ENCODE measurements at places on chromosomes 1 and 21.

- DNase-seq = no peak
Measured at GRCh38 chr1:24299901-24300300, 19.3 kb upstream of the GRHL3 start.

DNA sequence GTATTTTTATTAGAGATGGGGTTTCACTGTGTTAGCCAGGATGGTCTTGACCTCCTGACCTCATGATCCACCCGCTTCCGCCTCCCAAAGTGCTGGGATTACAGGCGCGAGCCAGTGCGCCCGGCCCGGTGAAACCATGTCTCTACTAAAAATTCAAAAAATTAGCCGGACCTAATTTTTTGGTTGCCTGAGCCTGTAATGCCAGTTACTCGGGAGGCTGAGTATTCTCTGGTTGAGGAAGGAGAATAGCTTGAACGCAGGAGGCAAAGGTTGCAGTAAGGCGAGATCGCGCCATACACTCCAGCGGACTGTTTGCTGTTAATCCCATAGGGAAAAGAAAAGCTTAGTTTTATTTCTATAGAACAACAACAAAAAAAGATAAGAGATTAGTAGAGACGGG lies 29.9 kb upstream of the HJV start:
- DNase-seq = no peak

- DNase-seq = no peak
Measured at GRCh38 chr1:53703174-53703573, 35.8 kb downstream of the GLIS1 start.

GRCh38 chr1:223707256-223708000 lies 4.9 kb upstream of the CAPN2 start:
- DNase-seq = no peak

DNA sequence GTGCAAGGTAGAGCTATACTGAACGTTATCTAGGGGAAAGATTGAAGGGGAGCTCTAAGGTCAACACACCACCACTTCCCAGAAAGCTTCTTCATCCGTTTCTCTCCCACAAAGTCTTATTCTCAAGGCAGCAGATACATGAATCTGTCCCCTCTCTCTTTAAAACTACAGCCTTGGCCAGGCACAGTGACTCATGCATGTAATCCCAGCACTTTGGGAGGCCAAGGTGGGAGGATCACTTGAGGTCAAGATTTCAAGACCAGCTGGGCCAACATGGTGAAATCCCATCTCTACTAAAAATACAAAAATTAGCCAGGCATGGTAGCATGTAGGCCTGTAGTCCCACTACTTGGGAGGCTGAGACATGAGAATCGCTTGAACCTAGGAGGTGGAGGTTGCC lies 8.1 kb downstream of the CYP4X1 start:
- no peak for DNase-seq

- no peak for DNase-seq
Measured at GRCh38 chr1:109294481-109294880, 11.5 kb upstream of the PSRC1 start.

GRCh38 chr1:153745417-153745816 lies 17.6 kb downstream of the INTS3 start:
- no peak for DNase-seq

DNA sequence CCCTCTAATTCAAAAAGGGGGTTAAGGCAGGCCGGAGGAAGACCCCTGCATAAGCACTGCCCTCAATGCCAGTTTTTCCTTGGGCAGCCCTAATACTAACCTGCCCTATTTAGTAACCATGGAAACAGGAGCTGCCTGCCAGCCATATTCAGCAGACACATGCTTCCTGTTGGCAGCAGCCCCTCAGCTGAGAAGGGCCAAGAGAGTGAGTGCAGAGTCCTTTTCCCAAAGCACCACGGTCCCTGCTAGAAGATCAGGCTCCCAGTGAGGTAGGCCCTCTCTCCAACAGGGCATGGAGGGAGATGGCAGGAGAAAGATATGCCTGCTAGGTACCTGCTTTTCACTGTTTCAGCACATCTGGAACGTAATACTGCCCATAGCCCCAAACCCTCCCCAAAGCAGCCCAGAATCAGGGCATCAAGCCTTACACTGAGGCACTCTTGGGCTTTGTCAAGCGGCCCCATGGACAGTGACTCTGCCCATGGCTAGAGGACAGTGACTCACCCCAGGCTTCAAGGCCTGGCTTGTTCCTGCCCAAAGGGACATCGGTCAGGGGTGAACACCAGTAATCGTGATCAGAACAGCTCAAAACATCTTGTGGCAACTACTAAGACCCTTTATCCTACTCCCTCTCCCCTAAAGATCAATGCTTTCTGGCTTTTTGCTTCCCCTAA lies 64.5 kb downstream of the BCAR3 start:
- DNase-seq = no peak

- no peak for DNase-seq
Measured at GRCh38 chr1:54995835-54996234, 2.9 kb upstream of the BSND start.

DNA sequence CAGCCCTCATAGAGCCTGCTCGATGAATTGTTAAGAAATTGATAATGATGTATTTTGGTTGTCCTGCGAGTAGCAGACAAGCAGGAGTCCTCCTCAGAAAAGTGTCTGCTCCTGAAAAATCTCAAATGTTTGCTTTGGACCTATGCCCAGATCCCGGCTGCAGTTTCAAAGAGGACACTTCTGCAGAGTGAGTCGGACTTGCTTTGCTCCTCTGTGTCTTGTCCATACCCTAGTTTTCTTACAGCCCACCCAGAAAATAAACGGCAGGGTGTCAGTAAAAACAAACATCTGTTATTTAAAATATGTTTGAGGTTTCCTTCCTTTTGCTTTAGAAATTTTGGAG lies 2.8 kb downstream of the S100A10 start:
- DNase-seq = no peak

- DNase-seq = no peak
Measured at GRCh38 chr1:22689505-22689904, 21.1 kb upstream of the EPHB2 start.

DNA sequence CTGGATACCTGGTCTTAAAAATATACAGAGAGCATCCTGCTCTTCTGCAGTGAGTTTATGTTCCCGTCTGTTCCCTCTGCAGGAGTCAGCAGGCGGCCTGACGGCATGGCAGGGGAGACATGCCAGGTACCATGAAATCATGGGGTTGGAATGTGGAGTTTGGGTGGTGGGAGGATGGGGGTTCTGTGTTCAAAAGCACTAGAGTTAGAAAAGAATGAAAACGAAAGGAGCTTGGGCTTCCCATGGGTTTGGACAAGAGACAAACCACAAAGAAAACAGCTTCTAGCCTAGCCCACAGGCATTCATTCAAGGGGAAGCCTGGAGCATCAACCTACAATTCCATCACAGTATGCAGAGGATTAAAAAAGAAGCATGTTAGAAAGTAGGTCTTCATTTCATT lies 59.9 kb downstream of the WARS2 start:
- no peak for DNase-seq

- no peak for DNase-seq
Measured at GRCh38 chr1:212926372-212926771, 24.0 kb upstream of the VASH2 start.

DNA sequence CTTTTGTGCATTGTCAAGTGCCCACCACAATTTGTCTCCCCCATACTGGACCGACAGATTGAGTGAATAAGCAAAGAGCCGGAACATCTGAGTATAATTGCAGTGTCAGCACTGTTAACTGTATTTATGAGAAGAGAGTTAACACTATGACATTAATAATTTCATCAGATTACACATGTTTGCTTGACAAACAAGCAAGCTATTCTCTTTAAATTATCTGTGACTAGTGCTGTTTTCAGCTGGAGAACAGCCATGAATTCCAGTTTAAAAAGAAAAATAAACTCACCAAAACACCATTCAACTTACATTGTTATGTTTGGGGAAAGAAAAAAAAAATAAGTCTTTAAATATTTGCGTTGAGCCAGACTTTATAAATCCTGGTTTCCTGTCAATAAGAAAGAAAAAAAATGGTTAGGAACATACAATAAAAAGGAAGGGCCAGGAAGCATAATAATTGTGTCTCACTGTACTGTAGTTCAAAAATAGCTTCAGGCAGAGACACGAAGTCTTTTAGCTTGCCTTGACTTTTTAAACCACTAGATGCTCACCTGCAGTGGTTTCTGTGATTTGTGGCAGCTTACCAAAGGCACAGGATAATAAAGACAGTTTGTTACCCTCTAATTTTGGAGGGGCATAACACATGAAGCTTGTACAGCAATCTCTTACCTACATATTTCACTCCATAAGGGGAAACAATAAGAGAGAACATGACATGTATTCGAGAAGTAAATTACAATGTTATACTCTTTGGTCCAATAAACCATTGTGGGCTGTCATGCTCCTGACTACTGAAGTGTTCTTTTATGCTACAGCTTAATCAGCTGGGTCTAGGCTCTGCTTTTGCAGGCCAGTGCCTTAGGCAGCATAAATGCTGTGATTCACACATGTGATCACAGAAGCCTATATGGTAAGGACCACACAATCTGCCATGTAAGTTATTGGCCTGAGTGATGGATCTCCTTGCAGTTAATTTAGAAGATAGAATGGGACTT lies 302.0 kb upstream of the ADGRL2 start:
- DNase-seq = no peak

DNA sequence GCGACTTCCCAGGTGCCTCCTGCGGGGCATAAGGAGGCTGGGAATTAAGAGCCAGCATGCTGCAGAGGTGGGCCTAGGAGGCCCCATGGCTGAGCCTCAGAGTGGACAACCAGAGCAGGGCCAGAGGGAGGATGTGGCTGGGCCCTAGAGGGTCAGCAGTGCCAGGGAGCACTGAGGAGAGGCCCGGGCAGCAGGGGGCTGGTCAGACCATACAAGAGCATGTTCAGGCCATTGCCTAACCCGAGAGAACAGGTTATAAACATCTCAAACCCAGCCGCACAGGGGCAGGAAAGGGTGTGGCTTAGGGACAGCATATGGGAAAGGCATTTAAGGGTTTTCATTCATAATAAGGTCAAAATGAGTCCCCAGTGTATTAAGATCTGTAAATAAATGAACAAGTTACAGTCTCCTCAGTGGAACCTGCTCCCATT lies 51.1 kb downstream of the IER5 start:
- no peak for DNase-seq

- no peak for DNase-seq
Measured at GRCh38 chr1:228109962-228110488, 926 bp upstream of the MRPL55 start.

DNA sequence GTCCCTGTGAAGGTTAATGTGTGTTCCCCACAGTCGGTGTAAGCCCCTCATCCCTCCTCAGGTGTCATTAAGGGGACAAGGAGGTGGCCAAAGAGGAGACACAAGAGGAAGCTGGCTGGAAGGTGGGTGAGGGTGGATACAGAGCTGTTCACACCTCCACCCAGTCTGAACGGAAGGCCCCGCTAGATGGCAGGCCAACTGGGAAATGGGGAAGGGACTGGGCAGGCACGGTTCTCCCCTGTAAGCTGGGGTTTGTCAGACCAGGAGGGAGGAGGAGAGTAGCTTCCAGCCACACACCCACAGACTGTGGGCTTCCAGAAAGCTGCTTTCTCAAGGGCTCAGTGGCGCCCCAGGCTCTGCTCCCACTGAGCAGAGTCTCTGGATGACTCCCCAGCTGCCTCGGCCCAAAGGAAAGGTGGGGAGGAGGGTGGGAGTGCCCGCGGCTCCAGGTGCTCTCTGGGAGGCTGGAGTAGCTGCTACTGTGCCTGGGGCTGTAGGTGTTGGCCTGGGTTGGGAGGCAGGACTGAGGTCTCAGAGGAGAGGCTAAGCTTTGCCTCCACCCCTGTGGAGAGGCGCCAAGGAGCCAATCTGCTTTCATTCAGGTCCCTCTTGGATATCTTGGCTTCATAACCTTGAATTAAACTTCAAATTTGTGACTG lies 41.2 kb downstream of the PCP4 start:
- no peak for DNase-seq

GRCh38 chr1:9211291-9211811 lies 23.2 kb upstream of the H6PD start:
- no peak for DNase-seq

DNA sequence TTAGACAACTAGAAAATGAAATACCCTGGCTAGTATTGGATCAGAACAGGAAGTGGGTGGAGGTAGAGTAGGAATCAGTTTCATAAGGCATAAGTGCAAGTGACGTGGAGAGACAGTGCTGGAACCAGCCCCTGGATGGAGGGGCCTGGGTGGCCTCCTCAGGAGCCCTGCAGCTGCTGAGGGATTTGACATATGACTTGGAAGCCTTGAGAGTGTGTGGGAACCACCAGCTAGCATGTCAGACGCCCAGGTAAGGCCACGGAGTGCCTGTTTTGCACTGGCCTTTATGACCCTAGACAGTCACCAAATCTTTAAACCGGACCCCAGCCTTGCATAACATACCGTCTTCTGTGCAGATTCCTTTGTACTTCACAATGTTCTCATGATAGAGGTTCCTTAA lies 94.4 kb downstream of the RAVER2 start:
- no peak for DNase-seq

GRCh38 chr1:205294175-205294917 lies 27.2 kb downstream of the NUAK2 start:
- no peak for DNase-seq

GRCh38 chr1:1094981-1095380 lies 20.9 kb upstream of the RNF223 start:
- DNase-seq = no peak

DNA sequence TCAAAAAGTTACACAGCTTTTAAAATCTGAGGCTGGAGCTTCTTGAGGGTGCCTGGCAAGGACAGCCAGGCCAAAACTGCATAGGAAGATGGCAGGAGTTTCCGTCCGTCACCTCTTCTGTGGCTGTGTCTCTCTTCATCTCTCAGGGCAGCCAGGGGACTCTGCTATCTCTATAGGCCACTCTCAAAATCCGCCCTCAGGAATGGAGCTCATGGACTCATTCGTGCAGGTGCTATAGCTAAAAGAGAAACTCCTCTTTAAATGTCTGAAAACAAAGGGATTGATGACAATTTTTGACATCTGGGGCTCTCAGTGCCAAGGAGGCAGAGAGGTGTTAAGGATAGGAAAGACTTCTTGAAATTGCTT lies 27.2 kb downstream of the OVAAL start:
- DNase-seq = no peak

- DNase-seq = no peak
Measured at GRCh38 chr21:44763050-44763378, 38.6 kb downstream of the UBE2G2 start.

- no peak for DNase-seq
Measured at GRCh38 chr1:165875604-165876003, 48.2 kb downstream of the UCK2 start.

DNA sequence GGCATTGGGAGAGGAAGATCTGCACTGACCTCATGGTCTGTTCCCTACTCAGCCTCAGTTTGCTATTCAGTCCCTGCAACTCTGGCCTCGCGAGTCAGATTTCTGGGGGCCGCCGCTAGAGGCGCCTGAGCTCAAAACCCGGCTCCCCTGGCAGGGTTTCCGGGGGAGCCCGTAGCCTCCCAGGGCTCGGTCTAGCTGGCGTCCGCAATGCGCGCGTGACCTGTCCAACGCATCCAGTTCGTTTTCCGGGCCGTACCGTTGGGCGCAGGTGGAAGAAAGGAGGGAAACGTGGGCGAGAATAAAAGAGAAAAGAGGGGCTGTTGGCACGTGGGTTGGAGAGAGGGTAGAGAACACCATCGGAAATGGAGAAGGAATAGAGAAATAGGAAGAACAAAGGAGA lies at the start of gene ADAM30:
TSS of gene ADAM30 (minus strand) at position 213 of the 400 bp plus-strand sequence. CDS start at position 34, 179 bp downstream.
- no peak for DNase-seq

All from stimulated activated naive CD4-positive, alpha-beta T cell (primary cell).